ENCODE measurements at places on chromosomes 7 and 10.

- DNase-seq = no peak
- no peaks in the 10 kb centered on the region for H3K36me3 ChIP-seq
- no peaks in the 10 kb centered on the region for H3K27me3 ChIP-seq
- H3K27ac ChIP-seq = no peak overlapping the region
These were observed 118.9 kb downstream of the PLXDC2 start for GRCh38 chr10:19935176-19935575.

DNA sequence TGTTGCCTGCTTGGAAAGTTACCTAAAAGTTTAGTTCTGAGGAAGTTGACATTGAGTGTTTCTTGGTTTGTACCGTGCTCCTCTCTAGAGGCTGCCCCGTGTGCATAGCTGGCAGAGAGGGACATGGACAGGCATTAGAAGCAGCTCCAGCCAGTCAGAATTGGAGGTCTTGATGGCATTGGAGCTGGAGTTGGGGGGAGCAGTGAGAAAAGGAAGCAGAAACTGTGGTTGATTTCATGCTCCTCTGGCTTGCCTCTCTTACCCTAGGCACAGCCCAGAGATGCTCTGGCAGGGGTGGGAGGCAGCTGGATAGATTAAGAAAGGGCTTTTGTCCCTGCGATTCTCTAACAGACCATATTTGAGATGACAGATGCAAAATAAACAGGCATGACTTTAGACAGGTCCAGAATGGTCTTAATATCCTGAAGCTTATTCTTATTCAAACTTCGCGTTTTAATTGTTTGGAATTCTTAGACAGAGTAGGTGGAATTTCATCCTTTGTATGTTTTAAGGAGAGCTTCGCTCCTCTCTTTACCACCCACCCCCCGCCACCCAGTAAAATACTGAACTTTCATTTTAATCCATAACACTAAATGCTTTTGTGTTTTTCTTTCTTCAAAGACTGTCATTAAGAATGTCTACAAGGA, 73.5 kb upstream of the GLCCI1 start:
- H3K4me3 ChIP-seq = no peak overlapping the region
- no peak for DNase-seq
- no peaks in the 10 kb centered on the region for H3K27me3 ChIP-seq
- H3K4me1 ChIP-seq = no peaks in the 10 kb centered on the region
- H3K36me3 ChIP-seq = peaks cover 4% of the 10 kb centered on the region
- H3K27ac ChIP-seq = no peak overlapping the region

GRCh38 chr7:6398943-6399342, 48.8 kb downstream of the DAGLB start:
- DNase-seq = no peak
- peaks cover 18% of the 10 kb centered on the region for H3K4me1 ChIP-seq
- peaks cover 24% of the 10 kb centered on the region for H3K36me3 ChIP-seq
- H3K27ac ChIP-seq = peak overlapping the region; percentile 44

GRCh38 chr10:113329121-113329596, 223.7 kb upstream of the HABP2 start:
- peaks cover 15% of the 10 kb centered on the region for H3K27me3 ChIP-seq
- DNase-seq = no peak
- H3K4me1 ChIP-seq = peaks cover 5% of the 10 kb centered on the region
- no peak overlapping the region for H3K4me3 ChIP-seq
- H3K36me3 ChIP-seq = no peaks in the 10 kb centered on the region

- H3K4me1 ChIP-seq = no peaks in the 10 kb centered on the region
- no peak overlapping the region for H3K4me3 ChIP-seq
- no peak for DNase-seq
- no peaks in the 10 kb centered on the region for H3K36me3 ChIP-seq
- H3K27ac ChIP-seq = no peak overlapping the region
- peaks cover 33% of the 10 kb centered on the region for H3K27me3 ChIP-seq
These were observed 30.8 kb downstream of the OTUD1 start for GRCh38 chr10:23469596-23470237.

DNA sequence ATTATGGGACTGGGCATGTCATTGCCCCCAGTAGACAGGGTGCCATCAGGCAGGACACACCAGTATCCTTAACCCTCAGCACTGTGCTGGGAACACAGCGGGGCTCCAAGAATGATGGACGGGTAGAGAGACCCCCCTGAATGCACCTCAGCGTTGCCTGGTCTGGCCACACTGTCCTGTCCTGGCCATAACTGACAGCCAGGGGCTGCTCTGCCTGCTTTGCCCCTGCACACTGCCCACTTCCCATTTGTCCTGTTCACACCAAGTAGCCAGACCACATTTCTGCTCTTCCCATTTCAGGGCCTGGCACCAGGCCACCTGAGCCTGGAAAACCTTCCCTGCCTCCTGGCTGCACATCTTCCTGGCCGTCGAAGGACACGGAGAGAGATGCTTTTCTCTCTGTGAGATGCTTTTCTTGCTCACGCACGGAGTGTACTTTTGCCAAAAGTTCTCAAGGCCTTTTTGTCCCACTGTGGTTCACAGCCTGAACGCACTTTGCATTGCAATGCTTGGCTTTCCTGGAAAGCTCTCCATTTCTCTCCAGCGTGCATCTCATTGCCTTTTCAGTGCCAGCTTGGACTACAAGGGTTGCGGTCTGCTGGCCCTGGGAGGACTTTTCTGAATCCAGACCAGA, 131.0 kb upstream of the EEPD1 start:
- peaks cover 30% of the 10 kb centered on the region for H3K27me3 ChIP-seq
- no peaks in the 10 kb centered on the region for H3K36me3 ChIP-seq
- no peaks in the 10 kb centered on the region for H3K4me1 ChIP-seq
- no peak overlapping the region for H3K27ac ChIP-seq
- H3K4me3 ChIP-seq = no peak overlapping the region
- no peak for DNase-seq

DNA sequence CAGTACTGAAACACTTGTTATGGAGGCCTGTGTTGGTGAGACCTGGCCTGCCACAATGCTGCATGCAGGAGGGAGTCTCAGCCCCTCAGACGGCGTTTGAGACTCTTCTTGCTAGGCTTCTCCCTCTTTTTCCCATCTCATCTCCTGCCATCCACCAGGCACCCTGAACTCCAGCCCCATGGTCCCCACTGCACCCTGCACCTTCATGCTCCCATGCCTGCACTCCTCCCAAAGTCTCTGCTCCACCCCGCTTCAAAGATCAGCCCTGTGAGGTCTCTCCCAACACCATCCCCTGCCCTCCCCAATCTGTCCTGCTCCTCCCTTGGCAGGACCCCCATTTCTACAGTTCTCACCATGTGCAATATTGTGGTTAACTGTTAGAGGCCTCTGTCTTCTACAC, 61.7 kb downstream of the VOPP1 start:
- H3K4me3 ChIP-seq = no peak overlapping the region
- H3K27ac ChIP-seq = no peak overlapping the region
- peaks cover 5% of the 10 kb centered on the region for H3K36me3 ChIP-seq
- peaks cover 13% of the 10 kb centered on the region for H3K4me1 ChIP-seq
- H3K27me3 ChIP-seq = no peaks in the 10 kb centered on the region

DNA sequence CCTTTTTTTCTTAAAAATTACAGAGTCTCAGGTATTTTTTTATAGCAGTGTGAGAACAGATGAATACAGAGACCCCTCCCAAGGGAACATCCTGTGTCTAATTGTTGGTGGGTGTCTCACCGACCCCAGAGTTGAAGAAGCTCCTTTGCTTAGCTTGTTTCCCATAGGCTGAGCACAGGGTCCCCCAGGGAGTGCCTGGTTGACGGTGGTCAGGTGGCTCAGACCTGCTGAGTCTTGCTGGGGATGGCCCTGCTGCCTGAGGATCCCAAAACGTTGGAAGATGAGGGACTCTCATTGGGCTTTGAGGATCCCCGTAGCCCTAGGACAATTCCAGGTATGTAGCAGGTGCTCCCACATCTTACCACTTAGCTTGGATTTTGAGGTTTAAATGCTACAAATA, 19.5 kb downstream of the SCART1 start:
- no peak overlapping the region for H3K27ac ChIP-seq
- H3K4me3 ChIP-seq = no peak overlapping the region
- DNase-seq = no peak
- peaks cover 31% of the 10 kb centered on the region for H3K4me1 ChIP-seq

Measured in activated CD8-positive, alpha-beta memory T cell treated with anti-CD3 and anti-CD28 coated beads, Interleukin-2, amount 10 ng/mL, durations not matched to agents 7 days and 5 days (primary cell).